ENCODE measurements at places on chromosomes 6 and 20.

DNA sequence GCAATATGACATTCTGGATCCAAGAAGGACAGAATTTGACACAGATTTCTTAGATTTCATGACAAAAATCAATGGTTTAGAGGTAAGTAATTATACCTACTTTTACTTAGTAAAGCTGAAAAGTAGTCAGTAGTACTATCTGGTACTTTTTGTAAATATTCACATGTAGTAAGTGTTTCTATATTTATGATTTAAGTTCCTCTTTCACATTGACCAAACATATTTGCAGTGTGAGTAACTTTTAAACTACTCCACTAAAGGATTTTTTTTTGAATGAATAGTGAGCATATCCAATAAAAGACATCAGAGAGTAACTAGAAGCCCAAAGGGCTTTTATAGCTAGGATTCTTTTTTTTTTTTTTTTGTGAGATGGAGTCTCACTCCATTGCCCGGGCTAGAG is 60.8 kb downstream of the DNAH8 start:
- DNase-seq = no peak

DNA sequence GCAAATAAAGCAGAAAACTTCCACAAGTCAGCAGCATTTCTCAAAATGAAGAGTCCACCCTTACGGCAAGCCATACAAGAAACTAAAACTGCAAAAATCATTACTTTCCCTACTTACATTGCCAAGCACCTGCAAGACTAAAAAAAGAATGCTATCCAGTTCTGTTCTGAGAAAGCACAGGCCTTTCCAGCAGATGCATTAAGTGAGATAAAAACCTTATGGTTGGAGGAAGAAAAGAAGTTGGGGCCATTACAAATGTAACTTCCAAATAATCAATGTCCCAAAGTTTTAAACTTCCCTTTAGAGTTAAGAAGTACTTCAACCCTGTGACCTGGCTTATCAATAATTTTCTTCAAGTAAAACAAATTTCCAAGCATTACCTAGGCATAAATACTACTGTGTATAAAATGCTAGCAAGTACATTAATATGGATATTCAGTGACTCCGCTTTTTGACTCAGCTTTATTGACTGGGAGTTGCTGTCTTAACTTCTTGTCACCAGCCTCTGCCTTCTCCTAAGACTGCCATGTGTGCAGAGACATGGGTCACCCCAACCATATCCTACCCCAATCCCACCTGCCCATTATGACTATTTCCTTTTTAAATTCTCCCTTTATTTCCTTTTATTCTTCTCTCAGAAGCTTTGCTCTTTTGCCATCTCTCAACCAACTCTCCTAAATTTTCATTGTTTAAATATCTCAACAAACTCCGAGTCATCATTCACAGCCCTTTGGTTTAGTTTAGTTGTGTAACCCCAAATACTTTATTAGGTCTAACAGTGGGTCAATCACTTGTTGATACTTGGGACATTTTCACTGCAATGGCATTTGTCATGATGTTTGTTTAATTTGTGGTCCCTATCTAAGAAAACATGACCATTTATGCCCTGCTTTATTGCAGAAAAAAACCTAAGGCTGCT is 49.7 kb downstream of the SLC22A23 start:
- no peak for DNase-seq

DNA sequence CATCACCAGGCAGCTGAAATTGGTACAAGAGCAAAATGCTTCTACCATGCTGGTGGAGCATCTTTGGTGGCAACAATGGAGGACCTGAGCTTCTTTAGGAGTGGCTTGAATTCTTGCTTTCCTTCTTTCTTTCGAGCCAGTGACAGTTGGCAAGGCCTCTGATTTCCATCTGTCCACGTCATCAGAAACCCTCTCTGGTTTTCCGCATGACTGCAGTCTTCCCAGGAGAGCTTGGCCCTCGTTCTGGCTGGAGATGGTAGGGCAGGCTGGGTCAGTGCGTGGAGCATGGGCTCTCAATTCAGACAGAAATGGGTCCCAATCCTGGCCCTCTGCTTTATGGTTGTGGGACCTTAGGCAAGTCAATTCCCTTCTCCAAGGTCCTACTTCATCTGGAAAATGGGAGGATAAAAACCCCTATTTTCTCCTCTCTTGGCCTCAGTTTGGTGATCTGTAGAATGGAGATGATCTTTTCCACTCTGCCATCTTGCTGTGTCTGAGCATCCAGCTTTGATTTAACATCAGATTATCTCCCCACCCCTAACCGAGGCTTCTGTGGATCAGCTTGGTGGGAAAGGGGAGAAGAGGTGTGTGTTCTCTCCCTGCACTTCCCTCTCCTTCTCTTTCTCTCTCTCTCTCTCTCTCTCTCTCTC is 3.6 kb upstream of the BPIFB1 start:
- no peak for DNase-seq

- DNase-seq = no peak
Observed at GRCh38 chr6:136593748-136594490, 43.7 kb upstream of the MAP7 start.

DNA sequence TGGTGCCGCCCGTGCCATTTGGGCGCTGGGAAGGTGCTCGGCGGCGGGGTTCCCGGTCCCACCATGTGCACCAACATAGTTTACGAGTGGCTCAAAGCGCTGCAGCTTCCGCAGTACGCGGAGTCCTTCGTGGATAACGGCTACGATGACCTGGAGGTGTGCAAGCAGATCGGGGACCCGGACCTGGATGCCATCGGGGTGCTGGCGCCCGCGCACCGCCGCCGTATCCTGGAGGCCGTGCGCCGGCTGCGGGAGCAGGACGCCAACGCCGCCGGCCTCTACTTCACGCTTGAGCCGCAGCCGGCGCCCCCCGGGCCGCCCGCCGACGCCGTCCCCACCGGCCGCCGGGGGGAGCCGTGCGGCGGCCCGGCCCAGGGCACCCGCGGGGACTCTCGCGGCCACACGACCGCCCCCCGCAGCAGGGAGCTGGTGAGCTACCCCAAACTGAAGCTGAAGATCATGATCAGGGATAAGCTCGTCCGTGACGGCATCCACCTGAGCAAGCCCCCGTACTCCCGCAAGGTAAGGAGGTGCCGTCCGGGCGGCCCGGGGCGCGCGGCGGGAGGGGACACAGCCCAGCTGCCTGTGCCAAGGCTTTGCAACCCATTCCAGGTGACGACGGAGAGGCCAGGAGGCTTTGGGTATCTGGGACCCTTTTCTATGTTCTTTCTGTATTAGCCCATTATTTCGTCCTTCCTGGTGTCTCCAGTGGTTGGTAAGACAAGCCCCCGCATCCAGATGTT is 547 bp downstream of the SAMD5 start:
- DNase-seq = no peak

- peak; percentile 31 for DNase-seq
Observed at GRCh38 chr20:3563548-3564177, 92.8 kb downstream of the ATRN start.

- peak; percentile 6 for DNase-seq
Observed at GRCh38 chr20:53581444-53582250, 12.0 kb downstream of the ZNF217 start.

DNA sequence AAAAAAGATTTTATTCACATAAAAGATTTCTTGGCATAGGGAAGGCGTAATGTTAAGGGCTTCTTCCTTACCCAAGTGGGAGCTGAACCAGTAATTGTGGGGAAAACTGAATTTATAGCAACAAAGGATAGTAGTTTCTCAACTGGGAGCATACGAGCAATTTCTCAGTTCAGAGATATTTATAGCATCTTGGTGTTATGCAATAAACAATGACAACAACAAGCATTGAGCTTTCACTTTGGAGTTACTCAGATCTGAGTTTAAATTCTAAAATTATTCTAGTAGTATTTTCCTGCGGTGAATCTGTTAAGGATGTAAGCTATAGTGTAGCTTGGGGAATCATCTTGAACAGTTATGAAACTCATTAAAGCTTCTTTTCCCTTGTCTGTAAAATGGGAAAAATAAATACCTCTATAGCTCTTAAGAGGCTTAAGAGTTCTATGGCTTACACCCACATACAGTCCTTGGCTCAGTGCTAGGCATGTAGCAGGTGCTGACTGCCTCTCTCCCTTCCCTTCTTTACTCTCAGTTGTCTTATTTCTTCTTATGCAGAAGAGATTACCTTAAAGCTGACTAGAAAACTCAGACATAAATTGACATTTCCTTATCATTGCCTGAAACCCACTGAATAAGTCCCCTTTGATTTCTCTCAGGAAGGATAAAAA is 58.8 kb downstream of the SAMD5 start:
- no peak for DNase-seq

GRCh38 chr6:152206072-152206818 is 398.8 kb downstream of the ESR1 start:
- DNase-seq = peak; percentile 12

- no peak for DNase-seq
Observed at GRCh38 chr6:144878577-144878976, 593.4 kb downstream of the UTRN start.

- DNase-seq = no peak
Observed at GRCh38 chr6:135257631-135258405, 76.7 kb downstream of the MYB start.

DNA sequence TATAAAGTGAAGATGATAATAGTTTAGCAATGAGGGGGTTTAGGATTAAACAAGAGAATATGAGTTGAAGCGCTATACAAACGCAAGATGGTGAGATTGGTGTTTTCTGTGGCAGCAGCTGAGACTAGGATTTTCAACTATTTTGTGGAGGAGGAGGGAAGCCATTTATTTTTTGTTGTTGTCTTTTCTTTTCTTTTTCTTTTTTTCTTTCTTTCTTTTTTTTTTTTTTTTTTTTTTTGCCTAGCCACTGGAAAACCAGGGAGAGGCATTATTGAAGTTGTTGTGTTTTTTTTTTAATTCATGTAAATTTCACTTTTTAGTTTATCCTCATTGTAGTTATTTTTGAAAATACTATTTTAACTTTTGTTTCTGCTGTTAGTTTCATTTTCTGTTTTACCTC is 15.9 kb downstream of the PARD6B start:
- DNase-seq = no peak

- no peak for DNase-seq
Observed at GRCh38 chr6:163814494-163815364, 400.2 kb downstream of the QKI start.

DNA sequence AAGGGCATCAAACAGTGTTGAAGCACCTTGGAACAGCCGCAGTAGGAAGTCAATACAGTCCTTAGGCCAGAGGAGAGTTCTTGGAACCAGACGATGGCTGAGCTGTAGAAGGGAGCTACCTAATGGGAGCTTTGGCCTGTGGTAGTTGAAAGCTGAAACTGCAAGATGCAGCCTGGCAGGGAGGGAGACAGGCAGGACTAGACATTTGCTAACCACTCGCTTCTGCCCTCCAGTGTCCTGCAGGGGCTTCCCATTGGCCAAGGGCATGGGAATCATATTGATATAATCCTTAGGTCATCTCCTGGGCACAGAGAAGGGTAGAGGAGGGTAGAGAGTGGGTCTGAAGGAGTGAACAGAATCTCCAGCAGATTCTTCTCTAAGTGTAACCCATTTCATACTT is 60.4 kb downstream of the TPD52L1 start:
- no peak for DNase-seq

DNA sequence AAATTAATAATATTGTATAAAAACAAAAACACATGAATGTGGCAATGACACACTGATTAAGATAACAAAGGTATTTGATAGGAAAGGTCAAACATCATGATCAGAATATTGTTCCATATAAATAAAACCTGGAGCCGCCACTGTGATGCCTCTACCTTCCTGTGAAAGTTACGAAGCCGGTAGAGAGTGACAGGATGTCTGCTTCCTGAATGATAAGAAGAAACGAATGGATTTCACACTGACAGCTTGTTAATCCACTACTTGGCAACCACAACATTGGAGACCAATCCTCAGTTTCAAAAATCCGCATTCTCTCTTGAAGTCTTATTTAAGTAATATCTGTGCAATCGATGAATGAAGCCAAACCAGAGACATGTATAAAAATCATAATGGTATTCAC is 315.1 kb downstream of the HDGFL1 start:
- DNase-seq = no peak

- no peak for DNase-seq
Observed at GRCh38 chr6:151992091-151992490, 184.6 kb downstream of the ESR1 start.

DNA sequence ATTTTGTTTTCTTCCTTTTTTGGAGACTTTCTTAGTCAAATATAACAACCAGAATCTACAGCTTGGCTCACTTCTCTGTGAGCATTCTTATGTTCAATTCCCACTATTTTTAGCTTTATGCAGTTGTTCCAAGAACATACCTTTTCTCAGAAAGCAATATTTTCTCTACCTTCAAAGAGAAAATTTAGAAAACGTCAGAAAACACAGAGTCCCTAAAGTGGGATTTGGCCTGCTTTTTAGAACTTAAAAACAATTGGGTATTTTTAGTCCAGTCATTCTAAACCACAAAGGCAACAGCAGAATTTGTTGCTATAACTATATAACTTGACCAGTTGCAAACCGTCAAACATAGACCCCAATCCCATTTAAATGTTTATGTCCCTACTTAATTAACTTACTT is 133.1 kb downstream of the MOXD1 start:
- no peak for DNase-seq

DNA sequence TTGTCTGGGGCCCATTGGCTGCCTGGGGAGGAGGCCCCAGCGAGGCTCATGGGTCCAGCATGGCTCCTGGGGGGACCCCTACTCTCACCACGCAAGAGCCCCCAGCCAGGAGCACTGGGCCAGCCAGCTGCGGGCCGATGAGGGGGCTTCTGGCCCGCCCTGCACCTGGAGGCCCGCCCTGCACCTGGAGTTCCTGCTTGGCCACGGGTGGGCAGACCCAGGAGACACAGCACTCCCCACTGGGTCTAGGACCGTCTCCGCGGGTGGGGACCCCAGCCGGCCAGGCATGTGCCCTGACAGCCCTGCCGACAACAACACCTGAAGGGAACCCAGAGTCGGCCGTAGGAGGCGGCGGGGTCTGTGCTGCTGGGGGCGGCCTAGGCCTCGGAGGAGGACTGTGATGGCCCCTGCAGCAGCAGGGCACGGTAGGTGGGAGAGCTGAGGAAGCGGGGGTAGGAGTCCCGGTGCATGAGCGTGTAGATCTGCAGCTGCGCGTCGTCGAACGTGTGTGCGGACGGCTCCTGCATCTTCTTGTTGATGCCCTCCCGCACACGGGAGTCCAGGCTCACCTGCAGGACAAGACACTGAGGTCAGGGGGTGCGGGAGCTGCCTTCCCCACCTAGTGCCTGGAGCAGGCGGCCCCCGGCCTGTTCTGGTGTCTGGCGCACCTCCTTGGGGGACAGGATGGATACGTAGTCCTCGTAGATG is 5.7 kb downstream of the RGS19 start:
- no peak for DNase-seq

DNA sequence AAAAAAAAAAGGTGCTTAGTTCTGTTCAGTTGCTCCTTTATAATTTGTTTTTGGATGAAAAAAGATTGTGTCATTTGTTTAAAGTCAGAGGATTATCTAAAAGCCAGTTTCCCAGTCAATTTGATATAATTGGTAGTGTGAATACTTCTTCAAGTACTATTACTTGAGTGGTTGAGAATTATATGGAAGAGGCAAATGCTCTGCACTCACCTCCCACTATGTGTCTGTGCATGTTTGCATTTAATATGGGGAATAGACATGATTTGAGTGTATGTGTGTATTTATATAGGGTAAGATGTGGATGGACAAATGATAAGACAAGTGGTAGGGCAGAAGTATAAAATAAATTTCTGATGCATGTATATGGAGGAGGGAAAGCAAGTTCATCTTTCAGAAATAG is 15.8 kb downstream of the GJA1 start:
- no peak for DNase-seq

- DNase-seq = no peak
Observed at GRCh38 chr6:101117393-101118135, 236.4 kb upstream of the ASCC3 start.

Measured in DND-41 (cell line).